ENCODE measurements at places on chromosomes 7 and 10.

DNA sequence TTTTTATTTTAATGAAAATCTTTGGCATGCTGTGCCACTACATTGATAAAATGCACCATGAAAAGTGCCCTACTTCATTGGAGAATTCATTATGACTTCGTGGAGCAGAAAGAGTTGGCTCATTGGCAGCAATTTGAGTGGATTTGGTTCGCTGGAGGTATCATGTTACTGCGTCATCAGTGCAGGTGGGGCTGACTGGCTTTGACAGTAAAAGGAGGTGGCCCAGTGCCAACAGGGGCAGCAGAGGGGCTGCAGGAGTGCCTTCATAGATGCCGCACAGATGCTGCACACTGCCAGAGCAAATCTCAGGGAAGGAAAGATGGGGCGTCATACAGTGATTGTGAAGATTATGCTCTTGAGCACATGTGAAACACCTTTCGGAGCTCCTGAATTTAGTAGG is 22.2 kb downstream of the FZD1 start:
- no peak for DNase-seq

DNA sequence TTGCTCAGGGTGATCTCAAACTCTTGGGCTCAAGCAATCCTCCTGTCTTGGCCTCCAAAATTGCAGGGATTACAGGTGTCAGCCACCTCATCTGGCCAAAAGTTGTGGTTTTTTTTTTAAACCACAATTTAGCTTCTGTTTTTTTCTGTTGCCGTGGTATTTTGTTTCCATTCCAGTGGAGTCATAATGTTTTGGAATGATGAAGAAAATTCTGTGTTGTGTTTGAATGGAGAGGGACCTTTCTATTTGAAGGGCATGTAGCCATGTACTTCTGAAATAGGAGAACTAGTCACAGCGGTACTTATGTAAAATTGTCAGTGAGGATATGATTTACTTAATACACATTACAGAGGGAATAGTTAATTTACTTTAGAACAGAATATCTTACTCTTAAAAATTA is 201.3 kb downstream of the ARL4A start:
- DNase-seq: no peak

DNA sequence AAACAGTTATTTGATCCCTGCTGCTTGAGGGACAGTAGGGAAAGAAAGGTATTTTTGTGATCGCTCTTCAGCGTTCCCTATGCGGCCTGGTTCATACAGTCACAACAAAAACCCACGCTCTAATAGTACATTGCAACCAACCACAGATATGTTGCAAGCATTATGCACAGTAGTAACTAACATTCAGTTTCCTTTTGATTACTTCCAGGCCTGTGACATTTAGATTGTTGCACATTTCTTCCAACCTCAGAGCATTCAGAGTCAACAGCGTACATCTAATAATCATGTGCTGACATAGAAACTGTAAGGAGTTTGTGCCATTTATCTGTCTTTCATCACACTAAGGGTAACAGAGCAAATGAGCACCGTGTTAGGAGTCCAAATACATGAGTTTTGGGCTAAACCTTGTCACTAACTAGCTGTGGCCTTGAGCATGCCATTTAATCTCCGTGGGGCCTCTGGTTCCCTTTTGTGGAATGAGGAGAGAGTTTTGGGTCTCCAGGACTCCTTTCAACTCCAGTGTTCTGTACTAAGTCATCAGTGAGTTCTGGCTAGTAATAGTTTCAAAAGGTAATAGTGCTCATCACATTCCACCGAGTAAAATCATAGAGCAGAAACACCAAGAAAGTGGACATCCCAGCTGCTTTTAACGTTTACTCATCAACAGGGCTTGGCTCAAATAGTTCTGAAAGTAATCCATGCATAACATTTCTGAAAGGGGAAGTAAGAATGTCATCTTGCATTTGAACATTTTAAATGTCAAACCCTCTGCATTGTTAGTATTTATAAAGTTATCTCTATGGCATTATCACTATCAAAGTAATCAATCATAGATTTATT is 99.0 kb upstream of the FZD1 start:
- DNase-seq: no peak

GRCh38 chr10:98265403-98266378 is 2.3 kb downstream of the LOXL4 start:
- no peak for DNase-seq

DNA sequence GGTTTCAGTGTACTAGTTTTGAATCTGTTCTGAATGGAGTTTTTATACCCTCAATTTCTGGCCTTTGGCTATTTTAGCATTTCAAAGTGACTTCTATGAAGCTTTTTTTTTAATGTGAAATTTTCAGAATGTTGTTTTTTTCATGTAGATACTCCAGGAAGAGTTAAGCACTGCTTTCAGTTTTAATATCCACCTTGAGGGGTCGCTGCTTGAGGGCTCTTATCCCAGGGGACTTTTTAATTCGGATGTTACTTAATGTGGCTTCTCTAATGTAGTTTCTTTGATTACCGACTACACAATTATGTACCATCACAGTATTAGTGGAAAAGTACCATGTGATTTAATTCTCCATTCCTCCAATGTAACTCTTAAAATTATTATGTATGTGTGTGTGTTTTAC is 5.2 kb downstream of the IFIT5 start:
- DNase-seq: no peak

- no peak for DNase-seq
These were observed 149.9 kb downstream of the SFMBT2 start for GRCh38 chr10:7260912-7261311.

DNA sequence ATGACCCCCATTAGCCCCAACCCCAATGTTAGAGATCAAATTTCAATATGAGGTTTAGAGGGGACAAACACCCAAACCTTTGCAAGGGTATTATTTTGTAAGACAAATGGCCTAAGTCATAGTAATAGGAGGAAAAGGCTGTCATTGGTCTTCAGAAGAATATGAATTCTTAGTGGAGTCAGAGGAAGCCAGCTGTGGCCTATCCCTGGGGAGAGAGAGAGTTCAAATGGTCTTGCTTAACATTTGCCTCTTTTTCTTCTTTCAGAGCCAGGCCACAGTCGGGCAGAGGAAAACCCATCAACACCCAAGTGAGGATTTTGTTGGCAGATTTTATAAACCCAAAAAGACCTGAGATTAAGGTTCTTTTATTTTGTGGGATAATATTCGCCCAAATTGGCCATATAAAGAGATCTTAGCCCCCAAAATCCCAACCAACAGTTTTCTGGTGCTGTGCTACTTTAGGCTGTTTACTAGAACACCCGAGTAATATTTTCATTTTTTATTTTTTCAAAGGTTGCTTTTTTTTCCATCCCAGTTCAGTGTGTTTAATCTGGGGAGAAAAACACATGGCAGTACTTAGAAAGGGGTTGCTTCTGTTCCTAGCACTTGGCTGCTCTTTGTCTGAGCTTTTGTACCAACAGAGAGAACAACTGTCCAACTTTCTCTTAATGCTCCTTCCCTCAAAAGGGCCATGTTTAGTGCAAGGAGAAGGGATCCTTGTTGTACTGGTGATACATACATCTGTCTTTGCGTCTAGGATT is 26.8 kb upstream of the ARMC3 start:
- DNase-seq: no peak

GRCh38 chr7:26393818-26394217 is 102.2 kb downstream of the SNX10 start:
- DNase-seq: no peak

DNA sequence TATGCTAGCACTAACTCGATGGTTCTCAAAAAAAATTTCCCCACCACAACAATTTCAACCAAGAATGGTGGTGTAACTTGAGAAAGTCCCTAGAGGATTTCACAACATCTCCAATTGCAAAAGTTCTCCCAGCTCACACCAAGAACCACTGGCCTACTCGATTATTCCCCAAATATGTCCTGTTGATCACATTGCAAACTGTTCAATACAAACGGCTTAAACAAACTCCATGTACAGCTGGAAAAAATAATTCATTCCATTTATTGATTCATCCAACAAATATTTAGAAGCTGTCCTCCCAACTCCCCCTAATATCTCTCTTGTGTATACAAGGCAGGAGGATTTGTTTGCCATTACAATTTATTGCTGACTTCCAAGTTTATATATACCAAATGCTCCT is 19.1 kb downstream of the TMEM176B start:
- DNase-seq: no peak

- DNase-seq: no peak
These were observed 242.5 kb upstream of the PRSS58 start for GRCh38 chr7:142500366-142500765.

DNA sequence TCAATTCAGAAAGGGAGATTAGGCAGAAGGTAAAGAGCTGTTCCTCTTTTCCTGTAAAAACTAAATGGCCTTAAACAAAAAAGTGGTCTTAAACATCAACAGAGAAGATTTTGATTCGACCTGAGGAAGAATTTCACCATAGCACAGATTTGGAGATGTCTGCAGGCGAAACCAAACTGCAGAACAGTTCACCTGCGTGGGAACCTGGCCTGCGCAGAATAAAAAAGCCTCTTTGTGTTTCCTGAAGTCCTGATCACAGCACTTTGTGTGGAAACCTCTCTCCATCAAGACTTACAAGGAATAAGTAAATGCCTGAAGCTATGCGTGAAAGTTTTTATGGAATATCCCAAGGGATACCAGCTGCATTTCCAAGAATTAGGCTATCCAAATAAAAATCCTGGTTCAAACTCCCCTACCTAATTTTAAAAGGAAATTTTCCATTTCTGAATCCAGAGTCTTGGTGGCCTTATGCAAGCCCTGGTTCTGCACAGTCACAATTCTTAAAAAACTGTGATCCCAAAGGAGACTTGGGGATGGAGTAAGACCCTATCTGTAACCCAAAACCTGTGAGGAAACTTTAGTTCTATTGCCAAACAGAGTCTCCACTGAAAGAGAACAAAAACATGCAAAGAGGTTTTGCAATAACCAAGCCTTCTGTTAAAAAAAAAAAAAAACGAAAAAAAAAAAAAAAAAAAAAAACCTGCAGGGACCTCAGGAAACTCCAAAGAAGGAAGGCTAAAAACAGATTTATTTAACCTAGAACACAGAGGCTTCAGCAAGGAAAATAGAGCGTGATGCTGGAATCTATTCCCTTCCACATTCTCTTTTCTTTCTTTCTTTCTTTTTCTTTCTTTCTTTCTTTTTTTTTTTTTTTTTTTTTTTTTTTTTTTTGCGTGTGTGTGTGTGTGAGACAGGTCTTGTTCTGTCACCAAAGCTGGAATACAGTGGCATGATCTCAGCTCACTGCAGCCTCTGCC is 10.4 kb downstream of the CALML3 start:
- no peak for DNase-seq

DNA sequence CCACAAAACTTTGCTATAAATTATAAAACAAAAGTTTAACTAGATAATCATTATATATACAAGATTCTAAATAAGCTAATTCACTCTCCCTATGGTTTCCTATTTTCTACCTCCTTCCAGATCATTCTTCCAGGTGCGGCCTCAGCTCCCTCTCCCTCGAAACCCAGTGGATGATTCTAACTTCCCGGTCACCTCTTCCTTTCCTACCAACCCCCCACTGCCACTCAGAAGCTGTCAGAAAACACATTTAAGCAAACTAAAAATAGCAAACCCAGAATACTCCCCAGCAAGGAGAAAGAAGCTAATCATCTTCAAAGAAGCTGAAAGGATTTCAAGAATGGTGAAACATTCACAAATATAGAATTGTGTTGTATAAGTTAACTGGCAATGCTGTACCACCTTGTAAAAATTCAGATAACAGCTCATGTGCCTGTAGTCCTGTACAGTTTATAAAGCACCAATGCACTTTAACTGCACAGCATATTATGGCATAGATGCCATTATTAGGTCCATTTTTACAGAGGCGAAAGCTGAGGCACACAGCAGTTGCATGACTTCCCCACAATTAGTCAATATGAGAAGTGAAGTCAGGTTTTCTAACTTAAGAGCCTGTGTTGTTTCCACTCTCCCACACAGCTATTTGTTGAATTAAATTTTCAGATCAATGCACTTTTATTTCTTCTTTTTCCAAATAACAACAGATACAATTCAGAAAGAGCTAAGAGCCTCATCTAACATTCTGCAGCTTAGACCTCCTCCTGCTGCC is 13.7 kb upstream of the DNTT start:
- no peak for DNase-seq

GRCh38 chr10:27660711-27661110 is 84.9 kb downstream of the MKX start:
- DNase-seq: no peak

DNA sequence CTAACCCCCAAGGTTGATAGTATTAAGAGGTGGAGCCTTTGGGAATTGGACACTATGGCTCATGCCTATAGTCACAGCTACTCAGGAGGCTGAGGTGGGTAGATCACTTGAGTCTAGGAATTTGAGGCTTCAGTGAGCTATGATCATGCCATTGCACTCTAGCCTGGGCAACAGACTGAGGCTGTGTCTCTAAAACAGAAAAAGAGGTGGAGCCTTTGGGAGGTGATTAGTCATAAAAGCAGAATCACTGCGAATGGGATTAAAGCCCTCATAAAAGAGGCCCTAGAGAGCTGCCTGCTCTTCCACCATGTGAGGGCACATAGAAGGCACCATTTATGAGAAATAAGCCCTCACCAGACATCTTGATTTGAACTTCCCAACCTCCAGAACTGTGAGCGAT is 81.9 kb downstream of the SKAP2 start:
- no peak for DNase-seq

DNA sequence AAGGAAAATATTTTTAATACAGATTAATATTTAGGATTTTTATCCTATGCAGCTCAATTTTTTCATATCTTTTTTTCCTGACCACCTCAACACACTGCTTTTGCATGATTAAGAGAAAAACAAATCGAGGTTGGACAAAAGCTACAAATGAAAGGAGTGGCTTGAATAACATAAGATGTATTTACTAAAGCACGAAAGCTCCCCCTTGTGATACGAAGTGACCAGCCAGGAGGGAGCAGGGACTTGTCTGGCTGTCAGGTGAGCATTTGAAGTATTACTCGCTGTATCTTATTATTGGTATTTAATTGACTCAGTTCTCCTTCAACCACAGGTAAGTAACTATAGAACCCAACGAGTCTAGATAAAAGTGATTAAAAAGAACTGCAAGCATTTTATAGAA is 265.2 kb upstream of the PHF14 start:
- DNase-seq: no peak

DNA sequence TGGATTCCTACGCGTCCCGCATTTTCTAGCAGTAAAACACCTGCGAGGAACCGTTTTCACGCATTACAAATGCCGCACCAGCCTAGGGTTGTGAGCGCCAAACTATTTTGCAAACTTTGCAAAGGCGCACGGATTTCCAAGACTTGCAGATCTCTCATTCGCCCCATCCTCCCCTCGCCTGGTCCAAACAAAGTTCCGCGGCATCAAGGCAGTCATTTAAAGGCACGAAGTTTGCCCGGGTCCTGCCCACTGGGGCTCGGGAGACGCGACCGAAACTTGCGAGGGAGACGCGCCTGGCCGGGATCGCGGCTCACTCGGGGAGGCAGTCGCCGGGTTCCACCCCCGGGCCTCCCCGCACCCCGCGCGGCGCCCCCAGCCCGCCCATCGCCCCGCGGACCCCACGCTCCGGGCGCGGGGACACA is 613 bp downstream of the USP6NL start:
- no peak for DNase-seq

DNA sequence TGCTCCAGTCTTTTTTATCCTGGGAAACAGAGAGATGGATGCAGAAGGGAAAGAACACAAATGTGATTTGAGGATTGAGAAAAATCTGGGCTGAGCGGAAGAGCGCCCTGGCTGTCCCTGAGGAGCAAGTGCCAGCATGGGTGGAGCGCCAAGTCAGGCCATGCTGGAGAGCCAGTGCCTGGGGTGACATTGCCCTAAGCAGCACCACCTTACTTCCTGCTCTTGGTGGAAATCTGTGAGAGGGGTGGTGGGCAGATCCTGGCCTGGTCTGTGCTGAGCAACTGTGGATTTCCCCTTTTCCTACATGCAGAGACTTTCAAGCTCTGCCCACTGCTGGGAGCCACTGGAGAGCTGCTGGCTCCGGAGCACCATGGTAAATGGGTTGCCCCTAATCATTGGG is 36.9 kb downstream of the DDIT4 start:
- DNase-seq: no peak

GRCh38 chr10:131019696-131020095 is 291.8 kb downstream of the TCERG1L start:
- no peak for DNase-seq
